ENCODE measurements at places on chromosomes 5 and 9.

DNA sequence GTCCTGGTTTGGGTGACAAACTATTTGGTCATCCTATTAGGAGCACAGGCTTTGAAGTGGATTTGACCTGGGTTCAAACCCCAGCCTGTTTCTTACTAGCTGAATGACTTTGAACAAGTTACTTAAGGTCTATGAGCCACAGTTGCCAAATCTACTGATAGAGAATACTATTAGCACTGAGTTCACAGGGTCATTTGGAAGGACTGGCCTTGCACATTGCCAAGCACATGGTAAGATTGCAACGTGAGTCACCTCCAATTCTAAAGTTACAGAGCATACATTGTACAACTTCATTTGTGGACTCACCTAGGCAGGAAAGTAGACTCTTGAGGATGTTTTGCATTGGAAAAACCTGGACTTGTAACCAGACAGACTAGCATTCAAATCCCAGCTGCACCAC is 38.9 kb downstream of the MFAP3 start:
- peak; percentile 53 for ATAC-seq

- ATAC-seq: no peak
Observed at GRCh38 chr5:115369430-115370144, 73.1 kb upstream of the CCDC112 start.

DNA sequence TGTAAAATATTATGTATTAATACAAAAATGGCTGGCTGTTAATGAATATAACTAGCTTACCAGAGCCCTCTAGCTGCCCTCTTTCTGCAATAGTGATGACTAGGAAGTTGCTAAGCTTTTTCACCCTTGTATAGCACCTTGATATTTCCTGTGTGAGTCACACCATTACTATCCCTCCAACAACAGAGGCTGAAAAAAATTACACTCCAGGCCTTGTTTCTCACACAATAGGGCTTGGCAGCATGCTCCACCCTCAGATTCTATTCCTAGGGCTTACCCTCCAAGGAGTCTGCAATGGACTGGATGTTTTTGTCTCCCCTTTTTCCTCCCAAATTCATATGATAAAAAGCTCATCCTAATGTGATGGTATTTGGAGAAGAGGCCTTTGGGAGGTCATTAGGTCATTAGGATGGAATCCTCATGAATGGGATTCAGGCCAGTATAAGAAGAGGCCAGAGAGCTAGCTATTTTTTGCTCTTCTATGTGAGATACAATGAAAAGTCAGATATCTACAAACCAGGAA is 184.6 kb upstream of the MAP1B start:
- ATAC-seq: peak; percentile 69

DNA sequence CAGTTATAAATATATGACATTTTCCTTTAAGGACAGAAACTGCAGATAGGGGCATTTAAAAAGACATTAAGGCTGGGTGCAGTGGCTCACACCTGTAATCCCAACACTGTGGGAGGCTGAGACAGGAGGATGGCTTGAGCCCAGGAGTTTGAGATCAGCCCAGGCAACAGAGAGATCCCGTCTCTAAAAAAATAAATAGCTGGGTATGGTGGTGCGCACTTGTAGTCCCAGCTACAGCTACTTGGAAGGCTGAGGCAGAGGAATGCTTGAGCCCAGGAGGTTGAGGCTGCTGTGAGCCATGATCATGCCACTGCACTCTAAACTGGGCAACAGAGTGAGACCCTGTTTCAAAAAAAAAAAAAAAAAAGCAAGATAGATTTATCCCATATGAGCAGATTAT is 63.6 kb downstream of the CSNK1A1 start:
- ATAC-seq: no peak

- ATAC-seq: no peak
Observed at GRCh38 chr9:89799766-89800165, 195.0 kb downstream of the GADD45G start.

DNA sequence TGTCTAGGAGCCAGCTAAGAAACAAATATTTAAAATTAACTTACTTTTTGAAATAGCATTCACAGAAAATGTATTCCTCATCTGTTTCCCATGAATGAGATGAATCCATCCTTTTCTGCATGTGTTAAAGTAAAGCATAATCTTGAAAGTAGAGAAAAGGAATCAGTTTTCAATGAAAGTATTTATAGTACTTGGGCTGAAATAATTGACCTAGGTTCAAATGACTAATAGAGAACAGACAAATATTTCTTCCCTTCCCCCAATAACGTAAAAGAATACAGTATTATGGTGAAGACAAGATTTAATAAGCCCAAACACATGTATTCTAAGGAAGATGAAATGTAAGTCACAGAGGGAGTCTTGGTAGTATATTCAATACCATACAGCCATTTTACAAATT is 403.5 kb downstream of the ZNF608 start:
- peak; percentile 36 for ATAC-seq

- no peak for ATAC-seq
Observed at GRCh38 chr9:130542457-130543228, 36.7 kb upstream of the FUBP3 start.

- ATAC-seq: peak; percentile 87
Observed at GRCh38 chr5:90802474-90803317, 244.1 kb downstream of the ADGRV1 start.

GRCh38 chr9:92094655-92095054 is 20.6 kb downstream of the SPTLC1 start:
- ATAC-seq: no peak

DNA sequence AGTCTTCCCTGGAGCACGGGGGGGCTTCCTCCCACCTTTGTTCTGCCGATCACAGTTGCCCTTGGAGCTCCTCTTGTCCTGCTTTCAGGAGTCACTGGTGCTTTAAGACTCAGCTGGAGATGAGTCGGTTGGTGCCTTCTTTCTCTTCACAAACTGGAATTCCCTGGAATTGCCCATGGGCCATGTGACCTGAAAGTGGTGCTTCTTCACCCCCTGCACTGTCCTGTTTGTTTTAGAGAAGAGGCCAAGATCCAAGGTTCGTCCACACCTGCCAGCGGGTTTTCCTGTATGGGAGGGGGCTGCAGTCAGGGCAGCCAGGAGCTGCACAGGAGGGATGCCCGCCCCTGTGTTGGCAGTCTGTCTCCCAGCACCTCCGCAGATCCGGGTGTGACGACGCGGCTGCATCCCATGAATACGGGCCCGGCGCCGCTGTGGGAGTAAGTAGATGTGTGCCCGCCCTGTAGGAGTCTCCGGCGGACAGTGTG is 9.5 kb upstream of the MRPS2 start:
- ATAC-seq: no peak

DNA sequence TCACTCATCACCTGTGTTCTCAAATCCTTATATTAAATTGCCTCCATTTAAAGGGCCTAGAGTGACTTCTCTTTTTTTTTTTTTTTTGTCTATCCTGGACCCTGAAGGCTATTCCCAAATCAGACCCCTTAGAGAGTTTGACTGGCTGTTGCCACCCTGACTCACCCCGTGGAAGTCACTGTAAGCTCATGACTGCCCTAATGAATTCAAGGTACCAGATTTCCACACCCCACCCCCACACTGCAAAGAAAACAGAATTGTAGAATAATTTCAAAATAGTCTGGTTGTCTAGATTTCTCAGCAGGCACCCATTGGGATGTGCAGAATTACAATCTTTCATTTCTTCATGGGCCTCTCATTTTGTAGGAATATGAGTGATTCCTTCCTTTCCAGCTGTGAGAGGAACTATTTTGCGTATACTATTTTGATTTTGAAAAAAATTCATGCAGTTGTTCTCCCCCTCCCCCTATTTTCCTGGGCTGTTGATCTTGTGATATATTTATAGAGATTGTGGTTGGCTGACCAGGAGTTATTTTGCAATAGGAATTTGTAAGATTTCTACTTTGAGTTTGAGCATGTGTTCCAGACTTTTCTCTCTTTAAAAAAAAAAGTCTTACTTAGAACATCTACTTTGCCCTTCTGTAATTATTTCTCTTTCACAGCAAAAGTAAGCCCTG is 79.1 kb downstream of the ZNF618 start:
- ATAC-seq: no peak

DNA sequence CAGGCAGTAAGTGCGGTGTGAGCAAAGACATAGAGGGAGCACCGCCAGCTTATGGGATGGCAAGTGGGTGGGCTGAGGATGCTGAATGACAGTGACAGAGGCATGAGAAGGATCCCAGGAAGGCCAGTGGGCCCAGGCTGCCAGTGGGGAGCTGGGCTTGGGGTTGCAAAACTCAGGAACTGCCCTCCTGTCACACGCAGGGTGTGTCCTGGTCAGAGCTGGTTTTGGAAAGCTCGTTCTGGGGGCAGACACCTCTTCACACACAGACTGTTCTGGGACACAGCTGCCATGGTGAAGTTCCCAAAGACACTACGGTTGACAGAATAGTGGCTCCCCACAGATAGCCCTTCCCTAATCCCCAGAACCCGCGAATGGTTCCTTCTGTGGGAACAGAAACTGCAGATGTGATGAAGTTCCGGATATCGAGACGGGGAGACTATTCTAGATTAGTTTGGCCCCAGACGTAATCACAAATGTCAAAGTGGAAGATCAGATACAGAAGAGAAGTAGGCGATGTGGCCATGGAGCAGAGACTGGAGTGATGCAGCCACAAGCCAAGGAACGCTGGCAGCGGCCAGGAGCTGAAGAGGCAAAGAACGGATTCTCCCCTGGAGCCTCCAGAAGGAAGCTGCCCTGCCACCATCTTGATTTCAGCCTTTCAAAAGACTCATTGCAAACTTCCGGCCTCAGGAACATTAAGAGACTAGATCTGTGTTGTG is 159.0 kb downstream of the COL23A1 start:
- no peak for ATAC-seq

GRCh38 chr9:96149533-96150280 is 152.3 kb downstream of the HSD17B3 start:
- no peak for ATAC-seq

GRCh38 chr5:72991394-72991793 is 35.6 kb downstream of the FCHO2 start:
- ATAC-seq: no peak

DNA sequence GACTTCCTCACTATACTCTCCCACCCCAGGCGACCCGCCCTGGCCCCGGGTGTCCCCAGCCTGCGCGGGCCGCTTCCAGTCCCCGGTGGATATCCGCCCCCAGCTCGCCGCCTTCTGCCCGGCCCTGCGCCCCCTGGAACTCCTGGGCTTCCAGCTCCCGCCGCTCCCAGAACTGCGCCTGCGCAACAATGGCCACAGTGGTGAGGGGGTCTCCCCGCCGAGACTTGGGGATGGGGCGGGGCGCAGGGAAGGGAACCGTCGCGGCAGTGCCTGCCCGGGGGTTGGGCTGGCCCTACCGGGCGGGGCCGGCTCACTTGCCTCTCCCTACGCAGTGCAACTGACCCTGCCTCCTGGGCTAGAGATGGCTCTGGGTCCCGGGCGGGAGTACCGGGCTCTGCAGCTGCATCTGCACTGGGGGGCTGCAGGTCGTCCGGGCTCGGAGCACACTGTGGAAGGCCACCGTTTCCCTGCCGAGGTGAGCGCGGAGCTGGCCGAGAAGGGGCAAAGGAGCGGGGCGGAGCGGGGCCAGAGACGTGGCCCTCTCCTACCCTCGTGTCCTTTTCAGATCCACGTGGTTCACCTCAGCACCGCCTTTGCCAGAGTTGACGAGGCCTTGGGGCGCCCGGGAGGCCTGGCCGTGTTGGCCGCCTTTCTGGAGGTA is 2.1 kb downstream of the CA9 start:
- ATAC-seq: peak; percentile 26

DNA sequence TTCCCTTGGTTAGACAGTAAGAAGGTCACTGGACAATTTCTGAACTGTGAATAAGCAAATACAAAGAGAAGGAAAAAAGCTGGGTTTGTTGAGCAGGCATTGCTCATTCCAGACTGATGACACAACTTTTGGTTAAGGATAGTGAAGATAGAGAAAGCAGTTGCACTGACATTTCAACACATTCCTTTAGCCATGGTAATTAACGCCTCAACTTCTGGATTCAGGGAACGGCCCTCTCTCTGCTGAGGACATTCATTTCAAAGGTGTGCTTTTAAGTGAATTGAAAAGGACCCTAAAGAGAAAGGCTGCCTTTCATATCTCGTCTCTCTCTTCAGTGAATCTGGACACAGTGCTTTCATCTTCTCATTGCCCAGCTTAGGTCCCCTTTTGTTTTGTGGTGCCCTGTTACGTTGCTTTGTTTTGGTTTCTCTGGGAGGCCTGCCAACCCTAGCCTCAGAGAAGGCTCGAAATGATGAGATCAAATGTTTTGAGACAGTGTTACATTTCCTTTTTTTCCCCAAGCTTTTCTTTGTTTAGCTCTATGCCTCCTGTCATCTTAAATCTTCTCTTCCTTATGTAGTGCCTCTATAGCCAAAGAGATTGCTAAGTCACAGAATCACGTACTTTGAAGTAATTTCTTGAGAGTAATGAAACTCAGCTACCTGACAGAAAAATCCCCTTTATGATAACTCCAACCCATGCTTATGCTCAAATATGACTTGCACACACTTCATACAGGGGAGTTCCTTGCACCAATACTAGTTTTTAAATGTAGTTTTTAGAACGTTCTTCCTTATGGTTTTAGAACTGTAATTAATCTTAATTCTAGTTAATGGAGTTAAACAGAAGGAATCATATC is 94.4 kb upstream of the IFNE start:
- peak; percentile 24 for ATAC-seq

GRCh38 chr9:104810421-104811339 is 46.8 kb downstream of the NIPSNAP3B start:
- ATAC-seq: peak; percentile 48

GRCh38 chr9:98871558-98872065 is 64.1 kb downstream of the GALNT12 start:
- no peak for ATAC-seq

DNA sequence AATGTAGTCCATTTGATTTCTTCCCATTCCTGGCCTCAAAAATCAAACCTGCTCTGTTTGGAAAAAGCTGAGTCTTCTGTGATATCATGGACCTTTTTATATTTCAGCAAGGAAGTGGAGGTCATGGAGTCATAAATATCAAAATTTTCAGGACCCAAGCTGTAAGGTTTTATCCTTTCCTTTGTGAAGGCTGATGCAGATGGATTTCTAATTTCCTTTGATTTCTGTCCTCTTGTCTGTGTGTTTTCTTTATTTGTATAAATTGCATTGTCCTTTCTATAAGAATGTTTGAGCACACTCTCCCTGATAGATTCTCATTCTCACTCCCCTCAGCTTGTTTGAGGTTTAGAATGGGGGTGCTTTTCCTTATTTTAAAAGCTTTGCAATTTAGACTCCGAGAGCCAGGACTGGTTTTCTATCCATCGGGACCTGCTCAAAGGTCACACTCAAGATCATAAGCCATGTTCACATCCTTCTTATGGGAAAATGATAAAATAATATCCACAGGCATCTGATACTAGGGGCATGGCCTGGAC is 127.4 kb upstream of the TMEM161B start:
- ATAC-seq: no peak

- ATAC-seq: no peak
Observed at GRCh38 chr5:124302533-124302932, 443.9 kb downstream of the ZNF608 start.

DNA sequence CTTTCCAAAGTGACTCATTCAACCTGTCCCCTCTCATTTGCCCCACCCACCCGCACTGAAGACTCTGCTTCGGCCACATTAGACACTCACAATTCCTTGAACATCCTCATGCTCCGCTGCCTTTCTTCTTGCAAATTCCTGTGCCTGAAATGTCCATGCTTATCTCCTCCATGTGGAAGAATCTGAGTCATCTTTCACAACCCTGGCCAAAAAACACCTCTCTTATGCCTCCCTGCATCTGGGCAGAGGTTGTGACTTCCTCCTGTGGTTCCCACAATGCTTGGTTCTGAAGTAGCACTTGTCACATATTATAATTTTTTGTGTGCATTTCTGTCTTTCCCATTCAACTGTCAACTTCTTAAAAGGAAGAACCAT is 238.6 kb downstream of the ENC1 start:
- ATAC-seq: no peak
